ENCODE measurements at places on chromosomes 16 and 17.

DNA sequence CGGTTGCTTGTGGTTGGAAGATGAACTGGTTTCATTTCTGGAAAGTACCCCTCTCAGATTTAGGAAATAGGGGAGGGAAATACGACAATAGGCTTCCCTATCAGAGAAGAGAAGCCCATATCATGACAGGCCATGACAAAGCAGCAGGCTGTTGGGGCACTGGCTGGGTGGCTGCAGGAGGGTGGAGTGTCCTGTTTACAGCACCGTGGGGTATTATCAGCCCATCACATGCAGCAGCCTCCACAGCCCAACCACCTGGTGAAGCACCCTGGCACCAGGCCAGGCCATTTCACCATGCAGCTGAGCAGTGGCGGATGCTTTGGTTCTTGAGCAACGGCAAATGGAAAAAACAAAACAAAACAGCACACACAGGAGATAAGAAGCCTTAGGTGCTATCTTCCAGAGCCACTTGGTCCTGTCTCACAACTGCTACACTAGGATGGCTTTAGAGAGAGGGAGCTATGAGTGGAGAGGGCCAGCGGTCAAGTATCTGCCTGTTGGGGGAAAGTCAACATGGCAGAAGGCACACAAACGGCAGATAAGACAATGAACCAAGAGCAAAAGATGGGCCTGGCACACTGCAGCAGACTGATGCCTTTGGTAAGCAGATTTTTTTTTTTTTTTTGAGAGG is 24.2 kb downstream of the FAM117A start:
- peak; percentile 56 for DNase-seq

DNA sequence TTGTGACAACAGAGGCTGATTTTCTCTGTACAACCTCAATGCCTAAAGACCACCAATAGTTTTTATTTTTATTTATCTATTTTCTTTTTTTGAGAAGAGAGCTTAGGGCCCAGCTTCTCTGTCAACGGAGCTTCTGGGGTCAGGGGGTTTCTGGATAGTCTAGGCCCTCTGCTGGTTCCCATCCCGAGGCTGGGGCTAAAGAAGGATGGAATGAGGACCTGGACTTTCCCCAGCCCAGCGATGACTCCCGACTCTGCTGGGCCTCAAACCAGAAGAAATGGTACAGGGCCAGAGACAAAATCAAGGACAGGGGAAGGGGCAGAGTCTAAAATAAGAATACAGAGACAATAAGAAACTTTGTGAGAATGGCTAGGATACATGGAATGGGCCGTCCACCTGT is 5.7 kb upstream of the TSPOAP1 start:
- no peak for DNase-seq

- no peak for DNase-seq
Measured at GRCh38 chr17:17305281-17305801, 2.2 kb downstream of the NT5M start.

GRCh38 chr16:79089735-79090284 is 510.7 kb downstream of the MAF start:
- DNase-seq: peak; percentile 38

- DNase-seq: no peak
Measured at GRCh38 chr16:76749780-76750375, 441.1 kb upstream of the MON1B start.

DNA sequence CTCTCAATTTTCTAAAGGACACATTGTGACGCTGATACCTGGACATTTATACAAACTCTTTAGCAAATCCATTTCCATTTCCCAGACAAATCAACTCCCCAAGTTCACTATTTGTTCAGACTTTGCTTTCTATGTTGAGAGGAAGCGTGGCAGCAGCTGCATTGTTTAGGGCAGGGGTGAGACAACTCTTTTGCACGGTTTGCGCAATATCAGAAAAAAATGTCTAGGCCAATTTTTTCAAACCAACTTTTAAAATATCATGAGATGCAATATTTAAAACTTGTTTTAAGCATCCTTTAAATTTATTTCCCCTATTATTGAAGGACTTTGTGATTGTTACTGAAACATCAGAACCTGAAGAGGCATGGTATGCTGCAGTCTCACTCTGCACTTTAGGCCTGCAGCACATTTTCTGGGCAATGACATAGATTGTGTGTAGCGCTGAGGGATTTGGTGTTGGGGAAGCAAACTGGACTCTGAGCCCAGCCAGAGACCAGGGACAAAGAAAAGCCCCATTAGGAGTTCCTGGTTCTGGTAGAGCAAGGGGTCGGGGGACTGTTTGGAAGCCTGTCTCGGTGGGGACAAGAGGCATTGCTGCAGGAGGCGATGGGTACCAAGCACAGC is 6.4 kb upstream of the CCDC182 start:
- no peak for DNase-seq

DNA sequence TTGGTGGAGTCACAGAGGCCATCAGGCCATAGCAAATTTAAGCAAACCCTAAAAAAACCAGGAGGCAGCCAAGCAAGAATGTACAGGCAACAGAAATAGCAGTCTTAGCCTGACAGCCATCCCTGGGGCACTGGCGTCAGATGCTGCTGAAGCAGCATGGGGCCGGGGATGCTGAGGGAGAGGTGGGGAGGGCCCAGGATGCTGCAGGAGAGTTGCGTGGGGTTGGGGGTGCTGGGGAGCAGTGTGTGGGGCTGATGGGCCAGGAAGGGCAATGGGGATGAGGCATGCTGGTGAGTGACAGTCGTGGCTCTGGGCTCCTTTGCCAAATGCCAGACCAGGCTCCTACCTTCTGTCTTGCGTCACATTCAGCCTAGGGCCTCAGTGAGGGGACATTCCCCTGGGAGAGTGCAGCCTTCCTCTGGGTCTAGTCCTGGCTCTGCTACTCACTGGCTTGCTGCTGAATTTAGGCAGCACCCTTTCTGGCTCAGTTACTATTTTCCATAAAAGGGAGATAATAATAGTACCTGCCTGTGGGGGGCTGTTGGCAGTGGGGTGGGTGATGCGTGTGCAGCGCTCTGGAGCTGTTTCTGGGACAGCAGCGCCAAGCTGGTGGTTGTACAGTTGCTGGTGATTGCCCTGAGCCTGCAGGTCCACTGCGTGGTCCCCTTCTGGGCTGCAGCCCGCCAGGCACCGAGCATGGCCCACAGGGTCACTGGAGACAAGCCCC is 88.1 kb downstream of the AMFR start:
- DNase-seq: no peak

- no peak for DNase-seq
Measured at GRCh38 chr17:61323003-61323908, 76.4 kb upstream of the TBX2 start.

- no peak for DNase-seq
Measured at GRCh38 chr17:31061678-31062077, 33.1 kb upstream of the NF1 start.

- no peak for DNase-seq
Measured at GRCh38 chr16:78237841-78238240, 138.4 kb downstream of the WWOX start.

DNA sequence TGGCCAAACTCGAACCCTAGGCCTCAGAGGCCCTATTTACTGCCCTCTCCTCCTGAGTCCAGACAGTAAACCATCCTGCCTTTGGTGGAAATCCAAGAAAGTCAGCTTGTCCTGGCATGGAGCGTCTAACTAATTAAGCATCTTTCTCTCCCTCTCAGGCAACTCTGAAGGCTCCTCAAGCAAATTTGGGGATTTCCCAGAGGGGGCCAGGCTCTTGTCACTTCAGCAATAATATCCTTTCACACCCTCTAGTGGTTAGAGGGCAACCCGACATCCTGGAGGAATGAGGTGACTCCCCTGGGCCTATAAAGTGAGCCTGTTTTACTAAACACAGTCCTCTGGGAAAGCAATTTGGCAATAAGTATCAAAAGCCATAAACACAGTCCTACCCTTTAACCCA is 60.4 kb downstream of the NOG start:
- no peak for DNase-seq
